ENCODE measurements at places on chromosomes 1 and 21. TPM values are rescaled to one million over a fixed set of nuclear protein-coding genes. Genes with fewer than 3 reads are reported as not detected.

GRCh38 chr1:66365635-66366034 is 168.3 kb upstream of the SGIP1 start:
- DNase-seq: no peak

- no peak for DNase-seq
Measured at GRCh38 chr1:40161888-40162397, 756 bp downstream of the RLF start.

GRCh38 chr1:214123061-214123784 is 135.4 kb downstream of the PROX1 start:
- peak; percentile 15 for DNase-seq

Gene ADCY10
- 0.05 TPM for total RNA-seq

Gene SMAP2
- total RNA-seq: 209 TPM

- DNase-seq: no peak
Measured at GRCh38 chr21:45015469-45015860, 58.9 kb upstream of the ADARB1 start.

Gene PCP4L1
- not detected for total RNA-seq

DNA sequence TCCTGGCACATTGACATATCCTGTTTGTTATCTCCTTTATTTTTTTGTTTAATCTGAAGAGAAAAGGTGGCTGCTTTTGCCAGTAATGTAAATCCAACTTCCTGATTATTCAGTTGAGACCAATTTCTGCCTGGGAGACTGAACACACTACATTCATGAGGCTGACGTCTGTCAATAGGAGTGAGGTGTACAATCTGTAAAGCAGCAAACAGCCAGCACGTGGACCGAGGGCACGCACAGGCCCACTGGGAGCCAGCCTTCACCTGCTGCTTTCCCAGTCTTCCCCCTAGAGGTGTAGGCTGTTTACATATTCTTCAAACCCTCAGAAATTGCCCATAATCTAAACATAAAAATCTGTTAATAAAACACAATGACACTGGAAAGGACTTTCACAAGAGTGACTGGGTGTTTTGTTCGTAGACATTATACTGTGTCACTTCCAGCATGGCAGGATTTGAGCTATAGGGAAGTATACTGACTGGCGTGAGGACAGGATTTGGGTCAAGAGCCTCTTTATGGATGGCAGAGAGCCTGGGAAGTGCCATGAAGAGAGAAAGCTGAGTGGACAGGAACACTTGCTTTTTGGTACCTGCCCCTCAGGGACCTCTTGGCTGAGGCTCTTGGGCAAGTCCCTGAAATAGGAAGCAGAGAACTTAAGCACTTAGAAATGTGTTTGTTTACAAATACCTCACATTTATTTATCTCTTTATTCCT is 552.9 kb upstream of the CAMK1G start:
- DNase-seq: no peak

Gene FCRL1
- total RNA-seq: not detected

Measured in activated CD8-positive, alpha-beta T cell treated with anti-CD3 and anti-CD28 coated beads for 36 hours (primary cell).